BJ (cell line): ENCODE measurements at places on chromosomes 6 and 20.
A peak's percentile ranks its signal among the peaks of the same experiment; 100 is the strongest.

- no peak for DNase-seq
These were observed 161.3 kb upstream of the EYA4 start for GRCh38 chr6:133079901-133080300.

GRCh38 chr6:132215805-132216204 lies 185.5 kb downstream of the MOXD1 start:
- no peak for DNase-seq

DNA sequence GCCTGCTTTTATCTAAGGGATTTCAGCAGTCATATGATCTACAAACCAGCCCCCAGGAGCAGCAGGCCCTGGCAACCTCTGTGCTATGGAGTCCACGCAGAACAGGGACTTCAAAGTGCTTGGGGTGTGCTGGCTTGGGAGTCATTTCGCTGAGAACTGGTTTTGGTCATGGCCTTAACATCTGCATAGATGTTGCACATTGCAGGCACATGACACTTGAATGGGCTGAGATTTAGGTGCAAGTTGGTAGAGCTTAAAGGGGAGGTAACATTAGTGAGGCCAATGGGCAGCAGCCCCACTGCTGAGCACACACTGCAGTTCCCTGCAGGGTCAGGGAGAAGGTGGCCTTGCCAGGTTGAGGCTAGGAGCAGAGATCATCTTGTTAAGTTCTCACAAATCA lies 43.6 kb downstream of the RREB1 start:
- DNase-seq = no peak

DNA sequence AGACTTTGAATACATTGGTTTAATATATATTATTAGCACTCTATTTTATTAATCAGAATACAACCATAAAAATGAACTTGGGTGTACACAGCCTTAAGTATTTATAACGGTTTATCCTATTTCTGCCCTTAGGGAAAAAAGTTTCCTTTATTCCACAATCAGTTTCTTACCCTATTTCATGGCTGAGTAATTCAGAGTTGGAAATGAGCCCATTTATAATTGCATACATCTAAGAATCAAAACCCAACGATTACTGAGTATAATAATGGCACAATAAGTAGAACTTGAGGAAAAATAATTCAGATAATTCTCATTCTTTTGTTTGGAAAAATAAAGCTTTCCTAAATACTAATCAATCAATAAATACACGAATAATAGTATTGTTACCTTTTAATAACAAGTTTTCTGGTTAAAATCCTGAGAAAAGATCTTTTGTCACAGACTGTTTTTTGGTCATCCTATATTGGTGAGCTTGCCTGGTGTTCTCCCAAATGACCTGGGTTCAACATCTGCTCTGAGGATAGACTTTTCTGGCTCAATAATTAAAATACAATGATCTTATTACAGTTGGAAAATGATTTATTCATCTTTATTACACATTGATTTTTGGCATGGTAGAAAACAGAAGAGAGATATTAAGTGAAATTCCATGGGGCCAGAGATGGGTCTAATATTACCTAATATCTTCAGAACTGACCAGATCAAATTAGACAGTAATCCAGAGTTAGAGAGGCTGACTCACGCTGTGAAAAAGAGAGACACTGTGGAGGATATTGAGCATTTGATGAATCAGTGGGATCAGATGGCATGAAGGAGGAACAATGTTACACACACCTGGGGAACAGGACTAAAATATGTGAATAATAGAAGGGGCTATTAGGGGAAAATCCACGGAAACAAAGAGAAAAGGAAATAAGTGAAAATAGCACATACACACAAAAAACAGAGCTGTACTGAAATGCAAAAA lies 162.1 kb upstream of the TBX18 start:
- DNase-seq = no peak

DNA sequence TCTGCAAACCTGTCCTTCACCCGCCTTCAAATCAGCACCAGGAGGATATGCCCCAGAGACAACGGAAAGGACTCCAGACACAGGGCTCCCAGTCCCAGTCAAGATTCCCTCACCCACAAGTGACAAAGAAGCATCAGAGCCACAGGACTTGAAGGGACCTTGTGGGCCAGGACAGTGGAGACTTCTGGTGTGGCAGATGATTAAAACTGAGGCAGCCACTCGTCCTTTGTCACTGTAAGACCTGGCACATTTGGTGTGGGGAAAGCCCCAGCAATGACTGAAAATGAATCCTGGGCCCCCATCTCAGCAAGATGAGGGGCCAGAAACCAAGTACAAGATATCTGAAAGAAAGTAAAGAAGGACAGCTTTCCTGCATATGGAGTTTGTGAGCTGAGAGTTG lies 15.6 kb upstream of the GMPR start:
- DNase-seq = no peak

GRCh38 chr6:44139351-44139743 lies 12.0 kb downstream of the TMEM63B start:
- no peak for DNase-seq

GRCh38 chr6:100599088-100599770 lies 134.5 kb upstream of the SIM1 start:
- DNase-seq = no peak

- no peak for DNase-seq
These were observed 2.4 kb upstream of the MCM3 start for GRCh38 chr6:52286798-52287432.

DNA sequence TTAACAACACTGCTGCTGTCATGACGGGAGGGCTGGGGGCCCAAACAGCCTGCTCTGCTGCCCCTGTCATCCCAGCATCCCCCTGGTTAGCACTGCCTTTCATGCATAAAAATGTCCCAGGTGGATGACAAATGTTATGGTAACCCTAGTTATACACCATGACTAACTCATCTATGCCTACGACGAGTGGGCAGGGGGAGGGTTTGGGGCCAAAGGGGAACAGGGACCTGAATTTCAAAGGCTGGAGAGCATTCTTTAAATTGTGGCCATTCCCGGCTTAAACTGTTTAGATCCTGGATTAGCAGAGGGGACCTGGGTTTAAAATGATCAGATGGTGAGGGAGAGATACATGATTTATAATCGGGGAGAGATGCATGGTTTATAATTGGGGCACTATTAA lies 24.4 kb downstream of the GNAS-AS1 start:
- no peak for DNase-seq

GRCh38 chr6:82331031-82331773 lies 32.4 kb upstream of the TPBG start:
- DNase-seq = peak; percentile 49

GRCh38 chr6:167056370-167056769 lies 57.2 kb downstream of the CEP43 start:
- no peak for DNase-seq

DNA sequence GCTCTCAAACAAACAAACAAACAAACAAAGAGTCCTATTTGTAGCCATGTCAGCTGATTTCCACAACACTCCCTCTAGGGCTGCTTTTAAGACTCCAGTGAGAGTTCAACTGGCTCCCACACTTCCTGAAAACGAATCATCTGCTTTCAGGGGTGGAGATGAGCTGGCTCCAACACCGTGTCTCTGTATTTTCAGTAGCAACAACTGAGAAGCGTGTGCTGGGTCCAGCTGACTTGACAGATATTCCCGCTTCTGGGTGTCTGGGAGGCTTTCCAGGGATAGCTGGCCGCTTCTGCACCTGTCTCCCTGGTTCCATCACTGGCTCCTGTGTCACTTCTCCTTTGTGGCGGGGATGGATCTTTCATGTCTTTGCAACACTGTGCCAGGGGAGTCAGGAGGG lies 272.5 kb upstream of the SOX4 start:
- no peak for DNase-seq

- DNase-seq = no peak
These were observed 506.9 kb upstream of the JARID2 start for GRCh38 chr6:14738933-14739332.

DNA sequence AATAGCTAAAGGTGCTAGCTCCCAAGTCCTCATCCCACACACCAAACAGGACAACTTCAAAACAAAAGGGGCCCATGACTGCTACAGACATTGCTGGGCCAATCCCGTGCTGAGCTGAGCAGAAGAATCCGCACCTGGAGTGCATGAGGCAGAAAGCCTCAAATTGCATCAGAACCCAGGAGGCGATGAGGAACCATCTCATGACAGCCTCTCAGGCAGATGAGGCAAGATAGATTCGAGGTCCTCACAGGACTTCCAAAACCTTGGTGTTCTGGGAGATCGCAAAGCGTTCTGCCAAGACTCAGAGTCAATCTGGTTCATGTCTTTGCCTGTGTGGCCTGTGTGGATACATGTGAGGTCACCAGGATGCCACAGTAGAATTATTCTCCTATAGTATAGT lies 32.8 kb upstream of the SSTR4 start:
- DNase-seq = no peak

DNA sequence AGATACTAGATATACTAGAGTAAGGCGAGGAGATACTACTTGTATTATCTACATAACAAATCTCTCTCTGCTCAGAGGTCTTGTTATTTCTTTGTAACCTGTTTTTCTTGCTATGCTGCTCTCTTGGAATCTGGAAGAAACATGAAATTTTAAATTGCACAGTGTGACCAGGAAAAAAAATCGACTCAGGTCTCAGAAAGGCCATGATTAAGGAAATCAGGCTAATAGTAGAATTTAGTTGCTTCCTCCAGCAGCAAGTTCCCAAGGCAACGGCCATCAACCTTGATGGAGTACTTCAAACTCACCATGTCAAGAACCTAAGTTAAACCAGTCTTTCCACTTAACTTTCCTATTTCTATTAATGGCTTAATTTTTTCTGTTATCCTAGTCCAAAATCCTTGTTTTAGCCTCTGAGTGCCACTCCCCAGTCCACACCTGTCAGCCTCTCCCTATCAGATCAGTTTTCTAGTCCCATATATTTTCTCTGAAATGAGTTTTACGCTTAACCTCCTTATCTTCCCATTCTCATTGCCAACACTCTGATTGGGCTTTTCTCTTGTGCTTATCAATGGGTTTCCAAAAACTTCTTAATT lies 87.7 kb upstream of the BEND3 start:
- no peak for DNase-seq

- DNase-seq = no peak
These were observed 35.8 kb upstream of the IGF2R start for GRCh38 chr6:159933077-159933476.

DNA sequence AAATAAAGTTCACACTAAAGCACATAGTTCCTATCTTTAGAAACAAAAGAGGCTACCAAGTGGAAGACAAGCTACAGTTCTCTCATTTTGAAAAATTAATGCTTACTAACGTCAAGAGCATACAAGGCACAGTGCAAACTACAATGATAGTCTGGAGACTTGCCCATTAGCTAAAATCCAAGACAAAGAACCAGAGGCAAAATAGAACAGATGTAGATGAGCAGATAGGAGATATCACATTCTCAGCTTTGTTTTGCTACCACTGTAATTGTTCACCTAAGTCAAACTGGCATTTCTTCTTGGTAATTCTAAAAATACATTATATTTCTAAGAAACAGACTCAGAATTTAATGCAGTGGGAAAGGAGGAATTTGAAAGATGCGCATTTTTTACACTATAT lies 5.2 kb downstream of the TMEM30A start:
- DNase-seq = no peak

DNA sequence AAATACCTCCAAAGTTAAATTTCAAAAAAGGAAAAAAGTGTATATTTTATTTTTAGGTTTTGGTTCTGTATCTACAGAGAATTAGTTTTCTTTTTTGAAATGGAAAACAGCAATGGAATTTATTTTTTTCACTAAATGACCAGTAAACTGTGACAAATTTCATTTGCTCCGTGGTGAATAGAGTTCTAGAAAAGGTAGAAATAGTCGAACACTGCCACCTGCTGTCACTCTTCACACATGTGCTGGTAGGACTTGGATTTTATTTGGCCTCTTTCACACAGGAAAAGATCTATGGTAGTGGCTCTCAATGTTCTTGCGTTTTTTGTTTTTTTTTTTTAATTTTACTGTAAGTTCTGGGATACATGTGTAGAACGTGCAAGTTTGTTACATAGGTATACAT lies 312.5 kb downstream of the EYA4 start:
- DNase-seq = no peak

GRCh38 chr6:13444604-13445003 lies 42.8 kb downstream of the GFOD1 start:
- DNase-seq = no peak

DNA sequence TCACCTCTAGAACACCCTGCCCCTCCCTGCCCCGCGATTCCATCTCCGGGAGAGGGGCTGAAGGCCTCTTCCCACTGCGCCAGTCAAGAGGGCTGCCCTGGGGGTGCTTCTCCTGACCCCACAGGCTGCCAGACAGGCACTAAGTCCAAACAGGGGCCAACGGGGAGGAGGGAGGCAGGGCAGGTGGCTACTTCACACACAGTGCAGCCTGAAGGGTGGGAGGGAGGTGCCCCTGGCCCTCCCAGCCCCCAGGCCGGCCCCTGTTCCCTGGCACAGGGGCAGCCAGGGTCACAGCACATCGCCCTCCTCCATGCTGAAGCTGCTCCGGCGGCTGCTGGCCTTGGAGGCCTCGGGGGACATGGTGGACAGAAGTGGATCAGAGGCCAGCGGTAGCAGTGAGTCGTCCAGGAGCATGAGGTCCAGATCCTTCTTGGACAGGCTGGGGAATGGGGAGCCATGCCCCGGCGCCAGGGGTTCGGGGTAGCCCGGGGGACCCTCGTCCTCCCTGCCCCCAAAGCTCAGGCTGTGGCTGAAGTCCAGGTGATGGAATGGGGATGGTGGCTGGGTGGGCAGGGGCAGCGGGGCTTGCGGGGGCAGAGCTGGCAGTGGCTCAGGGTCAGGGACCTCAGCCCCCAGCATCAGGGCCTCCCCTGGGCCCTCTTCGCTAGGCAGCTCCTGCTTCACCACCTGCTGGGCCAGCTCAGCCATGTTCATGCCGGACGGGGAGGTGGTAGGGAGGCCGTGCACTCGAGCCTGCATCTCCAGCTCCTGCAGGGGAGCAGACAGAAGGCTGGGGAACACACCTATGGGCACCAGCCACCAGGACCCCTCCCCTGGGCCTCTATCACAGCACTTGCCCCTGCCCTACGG lies 46.3 kb downstream of the MDFI start:
- no peak for DNase-seq

DNA sequence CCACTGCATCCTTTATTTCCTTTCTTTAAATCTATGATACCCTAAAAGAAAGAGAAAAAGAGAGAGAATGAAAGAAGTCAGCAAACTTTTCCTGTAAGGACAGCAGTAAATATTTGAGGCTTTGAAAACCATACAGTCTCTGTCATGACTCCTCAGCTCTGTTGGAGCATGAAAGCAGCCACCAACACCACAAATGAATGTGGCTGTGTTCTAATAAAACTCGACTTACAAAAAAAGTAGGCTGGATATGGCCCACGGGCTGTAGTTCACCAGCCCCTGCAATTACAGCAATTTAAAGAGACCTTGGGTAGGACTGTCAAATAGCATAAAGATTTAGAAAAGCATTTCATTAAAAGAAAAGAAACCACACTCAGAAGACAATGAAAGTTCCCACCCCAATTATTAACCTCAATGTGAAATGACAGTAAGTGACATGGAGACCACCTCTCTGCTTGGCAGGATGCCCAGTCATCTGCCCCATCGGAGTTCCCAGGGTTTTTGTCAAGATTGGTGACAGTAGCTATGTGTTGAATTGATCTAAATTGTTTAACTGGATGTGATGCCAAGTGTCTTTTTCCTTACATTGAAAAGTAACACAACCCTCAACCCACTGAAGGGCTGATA lies 50.9 kb downstream of the TNFRSF21 start:
- DNase-seq = no peak
